ENCODE measurements at places on chromosomes 7 and 10. TPM values are rescaled to one million over a fixed set of nuclear protein-coding genes. Genes with fewer than 3 reads are reported as not detected.
A peak's percentile ranks its signal among the peaks of the same experiment; 100 is the strongest.

ZSWIM8 gene
- 24.1 TPM for total RNA-seq

LIPM gene
- not detected for total RNA-seq

NUDT1 gene
- 68.4 TPM for total RNA-seq

TUBB8 gene
- not detected for total RNA-seq

DNA sequence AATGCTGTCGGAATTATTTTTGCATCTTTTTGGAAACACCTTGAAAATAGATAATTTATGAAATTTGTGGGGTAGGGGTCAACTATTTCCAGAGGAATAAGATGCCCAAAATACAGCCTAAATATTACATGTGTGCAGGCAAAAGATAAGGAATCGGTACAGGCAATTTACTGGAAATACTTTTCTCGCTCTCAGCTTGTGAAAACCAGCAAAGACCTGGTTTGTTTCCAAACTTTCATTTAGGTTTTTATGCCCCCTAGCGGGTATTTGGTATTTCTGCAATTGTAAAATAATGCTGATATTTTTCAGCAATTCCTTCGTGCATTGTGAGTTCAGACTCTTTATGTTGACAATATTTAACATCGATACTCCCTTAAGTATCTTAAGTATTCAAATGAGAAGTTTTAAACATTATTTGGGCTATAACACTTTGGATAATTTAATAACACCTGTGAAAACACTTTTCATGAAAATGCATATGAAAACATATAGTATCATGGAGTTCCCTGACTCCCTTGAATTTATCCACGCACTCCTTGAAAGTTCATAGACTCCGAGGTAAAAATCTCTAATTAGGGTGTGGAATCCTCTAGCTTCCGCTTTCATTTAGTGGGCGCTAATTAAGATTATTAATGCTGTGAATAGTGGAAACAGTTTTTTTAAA, 132.4 kb downstream of the TSPAN12 start:
- DNase-seq: no peak

GRCh38 chr10:59674215-59674836, 35.3 kb downstream of the SLC16A9 start:
- DNase-seq: peak; percentile 65

DNA sequence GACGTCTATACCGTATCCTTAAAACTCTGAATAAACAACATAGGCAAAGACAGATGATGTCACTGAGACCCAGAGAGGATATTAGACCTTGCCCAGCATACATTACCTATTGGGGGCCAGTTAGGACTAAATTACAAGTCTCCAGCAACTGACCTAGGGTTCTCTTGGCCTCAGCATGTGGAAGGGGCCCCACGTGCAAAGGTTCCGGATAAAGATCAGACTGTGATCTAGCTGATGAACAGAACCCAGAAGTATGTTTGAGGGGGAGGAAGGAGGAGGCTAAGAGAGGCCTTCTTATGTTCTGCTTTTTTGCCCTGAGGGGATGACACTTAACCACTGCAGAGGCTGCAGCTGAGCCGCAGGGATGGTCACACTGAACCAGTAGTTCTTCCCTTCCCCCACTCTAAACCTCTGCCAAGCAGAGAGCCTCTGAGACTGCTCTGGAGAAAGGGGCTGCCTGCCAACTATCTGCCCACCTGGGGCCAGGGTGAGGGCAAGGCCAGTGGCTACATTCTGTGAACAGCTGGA, 24.0 kb upstream of the KMT2C start:
- DNase-seq: no peak

DNA sequence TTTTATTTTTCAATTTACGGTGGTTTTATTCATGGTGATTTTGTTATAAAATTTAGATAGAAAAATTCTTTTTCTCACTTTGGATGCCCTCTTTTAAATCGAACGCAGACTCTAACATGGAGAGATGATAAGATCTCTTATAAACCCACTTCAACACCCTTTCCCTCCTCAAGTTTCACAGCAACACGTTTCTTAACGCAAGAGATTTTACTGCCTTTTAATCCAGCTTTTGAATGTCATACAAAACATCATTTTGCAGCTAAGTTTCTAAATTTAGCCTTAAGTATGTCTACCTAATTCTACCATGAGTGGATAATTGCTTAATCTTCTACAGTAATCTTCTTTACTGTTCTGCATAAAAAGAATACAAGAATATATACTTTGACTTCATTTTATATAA, 70.0 kb downstream of the SEMA3C start:
- no peak for DNase-seq

- peak; percentile 14 for DNase-seq
These were observed 76.9 kb downstream of the LRMDA start for GRCh38 chr10:75508239-75508813.

DNA sequence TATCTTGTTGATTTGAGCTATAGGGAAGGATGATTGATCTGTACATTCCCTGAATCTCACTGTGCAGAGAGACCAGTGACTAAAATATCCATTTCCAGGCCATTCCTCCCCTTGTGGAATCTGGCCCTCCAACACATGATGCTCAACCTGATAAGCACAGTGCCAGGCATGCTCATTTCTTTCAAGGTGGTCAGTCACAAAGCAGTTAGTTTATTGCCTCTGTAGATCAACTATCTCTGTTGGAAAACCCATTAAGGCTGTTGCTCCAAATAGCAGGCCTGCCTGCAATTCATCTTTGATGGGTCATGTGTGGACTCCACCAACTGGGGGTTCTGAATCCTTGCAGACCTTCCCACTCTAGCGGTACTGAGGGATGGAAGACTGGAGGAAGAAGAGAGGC, 168.6 kb upstream of the FOXK1 start:
- no peak for DNase-seq

GRCh38 chr10:69831231-69831855, 29.6 kb downstream of the COL13A1 start:
- peak; percentile 7 for DNase-seq

Measured in MG63 (cell line).